ENCODE measurements at places on chromosomes 3 and 15.

DNA sequence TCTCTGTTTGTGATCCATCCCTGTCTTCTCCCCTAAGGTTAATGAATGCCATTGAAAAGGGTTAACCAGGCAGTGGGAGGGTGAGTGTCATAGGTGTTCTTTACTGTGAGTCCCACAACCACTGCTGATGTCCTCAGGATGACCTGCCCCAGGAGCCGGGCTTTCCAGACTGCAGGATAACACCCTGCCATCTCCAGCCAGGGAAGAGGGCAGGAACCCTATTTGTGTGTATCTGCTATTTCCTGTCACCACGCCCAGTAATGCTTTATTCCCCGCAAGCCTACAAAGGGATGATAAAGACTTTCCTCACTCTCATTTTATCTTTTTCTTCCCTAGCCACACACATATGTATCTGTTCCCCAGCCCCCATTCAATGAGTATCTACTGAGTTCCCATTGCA is 15.6 kb upstream of the CTXND1 start:
- no peak for DNase-seq

DNA sequence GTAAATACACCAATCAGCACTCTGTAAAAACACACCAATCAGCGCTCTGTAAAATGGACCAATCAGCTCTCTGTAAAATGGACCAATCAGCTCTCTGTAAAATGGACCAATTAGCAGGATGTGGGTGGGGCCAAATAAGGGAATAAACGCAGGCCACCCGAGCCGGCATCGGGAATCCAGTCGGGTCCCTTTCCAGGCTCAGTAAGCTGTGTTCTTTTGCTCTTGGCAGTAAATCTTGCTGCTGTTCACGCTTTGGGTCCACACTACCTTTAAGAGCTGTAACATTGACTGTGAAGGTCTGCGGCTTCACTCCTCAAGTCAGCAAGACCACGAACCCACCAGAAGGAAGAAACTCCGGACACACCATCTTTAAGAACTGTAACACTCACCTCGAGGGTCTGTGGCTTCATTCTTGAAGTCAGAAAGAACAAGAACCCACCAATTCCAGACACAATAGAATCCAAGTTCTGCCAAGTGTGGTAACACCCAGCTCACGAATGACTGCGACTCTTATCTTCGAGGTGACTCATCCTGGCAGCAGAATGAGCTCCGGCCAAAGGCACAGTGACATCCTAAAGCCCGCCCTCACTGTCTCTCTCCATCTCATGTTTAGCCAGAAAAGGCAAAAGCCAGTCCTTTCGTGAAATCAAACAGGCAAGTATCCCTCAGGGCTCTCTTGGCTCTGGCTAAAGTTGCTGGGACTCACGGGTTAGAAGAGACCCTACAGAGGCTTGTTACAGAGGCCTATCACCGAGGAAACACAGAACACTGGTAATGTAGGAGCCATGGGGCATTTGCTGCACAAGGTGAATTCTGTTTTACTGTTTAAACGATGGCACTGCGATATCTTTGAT is 155.2 kb downstream of the FAM43A start:
- DNase-seq, result no peak

GRCh38 chr3:55165278-55165677 is 237.4 kb upstream of the LRTM1 start:
- no peak for DNase-seq

DNA sequence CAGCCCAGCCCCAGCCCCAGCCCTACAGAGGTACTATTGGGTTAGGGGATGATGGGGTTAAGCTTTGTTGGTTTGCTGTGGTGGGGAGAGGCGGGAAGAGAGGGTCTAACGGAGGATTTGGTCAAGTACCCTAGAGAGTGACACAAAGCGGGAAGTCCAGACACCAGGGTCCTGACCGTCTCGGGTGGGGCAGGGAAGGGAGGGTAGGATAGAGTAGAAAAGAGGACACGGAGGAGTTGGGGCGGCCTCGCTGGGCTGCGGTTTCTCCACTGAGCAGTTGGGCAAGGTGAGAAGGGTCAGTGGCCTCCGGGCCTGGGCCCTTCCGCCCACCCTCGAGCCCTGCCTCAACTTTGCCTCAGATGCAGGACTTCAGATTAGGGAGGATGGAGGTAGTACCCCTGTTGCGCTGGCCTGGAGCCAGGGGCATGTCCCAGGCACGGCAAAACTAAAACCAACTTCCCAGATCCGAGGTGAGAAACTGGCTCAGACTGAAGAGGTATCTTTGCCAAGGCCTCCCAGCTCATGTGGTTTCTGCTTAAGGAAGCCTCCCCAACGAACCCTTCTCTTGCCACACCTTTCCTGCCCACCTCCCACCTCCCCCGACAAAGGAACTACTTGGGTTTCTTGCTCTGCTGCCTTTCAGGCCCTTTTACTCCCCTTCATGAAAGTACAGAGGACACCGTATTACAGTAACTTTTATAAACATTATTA is 551 bp downstream of the PML start:
- DNase-seq, result peak; percentile 25

- DNase-seq, result no peak
Measured at GRCh38 chr3:177525987-177526712, 328.9 kb upstream of the TBL1XR1 start.

GRCh38 chr15:25170113-25170731 is 215.4 kb downstream of the SNRPN start:
- no peak for DNase-seq

DNA sequence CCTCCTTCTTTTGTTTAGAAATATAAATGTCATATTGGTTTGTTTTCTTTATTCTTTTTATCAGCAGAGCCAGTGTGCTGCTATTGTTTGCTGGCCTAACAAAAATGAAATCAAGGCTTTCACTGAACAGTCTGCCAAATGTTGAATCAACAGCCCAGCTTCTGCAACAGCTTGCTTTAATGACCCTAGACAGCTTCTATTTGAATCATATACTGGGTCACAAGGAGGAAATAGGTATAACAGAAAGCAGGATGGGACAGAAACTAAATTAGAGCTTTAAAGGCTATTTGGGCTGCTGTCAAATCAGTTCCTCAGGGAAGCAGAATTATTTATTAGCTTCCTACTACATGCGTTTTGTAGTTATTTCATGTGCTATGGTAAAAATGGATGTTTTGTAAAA is 12.1 kb upstream of the DNAJC13 start:
- no peak for DNase-seq

DNA sequence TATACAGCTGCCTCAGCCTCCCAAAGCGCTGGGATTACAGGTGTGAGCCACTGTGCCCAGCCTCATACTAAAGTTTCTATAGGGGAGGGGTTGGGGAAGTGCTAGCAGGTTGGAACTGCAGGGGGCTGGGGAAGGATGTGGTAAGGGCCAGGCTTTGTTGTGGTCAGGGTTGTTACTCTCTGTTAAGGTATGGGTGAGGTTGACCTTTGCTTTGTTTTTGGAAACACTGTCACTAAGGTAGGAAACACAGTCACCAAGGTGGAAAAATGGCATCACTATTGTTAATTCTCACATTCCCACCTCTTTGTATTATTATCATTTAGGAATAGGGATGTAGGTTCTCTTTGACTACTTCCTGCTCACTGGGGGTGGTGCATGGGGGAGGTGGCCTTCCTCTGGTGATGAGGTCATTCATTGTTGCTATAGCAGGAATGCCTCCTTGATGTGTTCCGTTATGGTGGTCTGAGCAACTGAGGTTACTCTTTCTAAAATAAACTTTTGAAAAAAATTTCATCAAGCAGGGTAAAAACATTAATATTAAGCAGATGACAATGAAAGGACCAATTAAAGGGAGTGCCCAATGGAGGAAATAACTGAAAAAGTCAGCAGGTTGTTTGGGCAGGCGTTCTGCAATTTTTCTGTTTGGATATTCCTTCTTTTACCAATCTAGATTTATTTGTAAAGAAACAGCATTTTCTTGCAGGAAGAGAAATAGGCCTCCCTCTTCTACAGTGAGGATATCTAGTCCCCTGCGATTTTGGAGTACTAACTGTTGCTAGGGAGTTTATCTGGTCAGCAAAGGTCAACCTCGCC is 150.5 kb downstream of the WDR76 start:
- peak; percentile 27 for DNase-seq

DNA sequence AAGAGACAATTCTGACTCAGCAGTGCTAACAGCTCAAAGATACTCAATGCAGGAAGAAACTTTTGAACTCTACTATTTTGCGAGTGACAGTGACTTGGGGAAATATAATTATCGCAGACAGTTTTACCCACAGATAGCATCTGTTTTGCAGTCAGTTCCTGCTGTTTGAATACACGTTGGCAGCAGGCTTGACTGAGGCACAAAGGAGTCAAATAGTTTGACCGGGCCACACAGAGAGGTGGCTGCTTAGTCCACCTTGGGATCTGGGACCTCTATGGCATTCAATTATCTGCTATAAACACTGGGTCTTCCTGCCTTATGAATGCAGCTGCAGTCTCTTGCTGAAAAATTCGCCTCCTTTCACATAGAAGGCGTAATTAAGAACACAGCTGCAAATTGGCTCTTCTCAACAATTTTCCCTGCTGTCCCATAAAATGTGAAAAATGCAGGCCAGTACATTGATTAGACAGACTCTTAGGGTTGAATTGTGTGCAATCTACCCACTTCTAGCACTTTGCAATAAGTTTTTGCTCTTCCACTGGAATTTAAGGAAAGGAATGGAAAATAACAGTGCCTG is 56.5 kb downstream of the OTOL1 start:
- no peak for DNase-seq

GRCh38 chr3:148021381-148021780 is 612.2 kb downstream of the ZIC1 start:
- no peak for DNase-seq

- DNase-seq, result no peak
Measured at GRCh38 chr3:197567904-197568681, 12.3 kb upstream of the BDH1 start.

GRCh38 chr3:196643201-196643749 is 3.8 kb downstream of the NRROS start:
- DNase-seq, result peak; percentile 54

DNA sequence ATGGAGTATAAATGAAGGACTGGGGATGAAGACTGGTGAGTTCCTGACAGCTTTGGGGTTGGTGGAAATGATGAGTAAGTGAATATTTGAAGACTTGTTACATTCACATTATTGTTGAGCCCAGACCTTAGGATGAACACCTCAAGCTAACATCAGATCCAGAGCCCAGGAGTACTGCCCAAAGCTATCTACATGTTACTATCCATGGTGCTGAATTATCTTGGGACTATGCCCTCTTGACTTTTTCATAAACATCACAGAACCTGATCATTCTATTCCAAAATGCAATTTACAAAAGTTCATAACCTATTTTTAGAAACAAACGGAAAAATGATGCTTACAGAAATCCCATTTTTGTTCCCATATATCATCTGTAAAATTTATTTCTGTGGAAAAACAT is 613.3 kb downstream of the TUSC7 start:
- no peak for DNase-seq

DNA sequence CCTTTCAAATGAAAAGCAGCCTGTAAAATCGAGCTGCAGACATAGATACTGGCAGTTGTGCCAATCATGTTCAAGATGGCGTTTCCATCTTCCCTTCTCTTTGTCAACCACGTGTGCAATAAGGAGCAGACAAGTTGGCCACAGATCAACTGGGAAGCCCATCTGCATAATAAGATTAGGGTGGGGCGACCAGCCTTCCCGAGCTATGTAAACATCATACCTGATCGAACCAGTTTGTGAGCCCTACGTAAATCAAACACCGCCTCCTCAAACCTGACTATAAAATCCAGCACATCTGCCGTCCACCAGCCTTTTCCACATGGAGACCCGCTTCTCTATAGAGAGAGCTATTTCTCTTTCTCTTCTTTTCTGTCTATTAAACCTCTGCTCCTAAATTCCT is 37.2 kb downstream of the TRIM42 start:
- no peak for DNase-seq

GRCh38 chr15:91627473-91628278 is 225.8 kb upstream of the SLCO3A1 start:
- no peak for DNase-seq

DNA sequence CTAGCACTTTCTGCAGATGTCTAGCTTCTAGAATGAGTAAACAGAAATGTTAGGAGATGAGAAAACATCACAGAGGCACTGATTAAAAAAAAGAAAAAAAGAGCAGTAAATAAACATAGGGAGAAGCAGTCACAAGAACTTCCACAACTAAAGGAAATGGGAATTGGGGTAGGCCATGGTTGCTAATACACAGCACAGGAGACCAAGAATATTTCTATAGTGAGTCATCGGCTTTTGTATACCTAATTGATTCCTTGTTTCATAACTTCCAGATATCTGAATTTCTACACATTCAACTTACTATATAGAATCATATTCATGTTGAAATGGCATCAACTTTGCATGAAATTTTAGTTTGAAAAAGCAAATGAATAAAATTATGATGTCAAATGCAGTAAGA is 47.3 kb upstream of the TCF12 start:
- no peak for DNase-seq

GRCh38 chr3:68019876-68020275 is 365.5 kb upstream of the SUCLG2 start:
- no peak for DNase-seq

- DNase-seq, result no peak
Measured at GRCh38 chr15:49990835-49991545, 128.0 kb downstream of the ATP8B4 start.

GRCh38 chr3:13285007-13285567 is 135.0 kb downstream of the NUP210 start:
- no peak for DNase-seq

DNA sequence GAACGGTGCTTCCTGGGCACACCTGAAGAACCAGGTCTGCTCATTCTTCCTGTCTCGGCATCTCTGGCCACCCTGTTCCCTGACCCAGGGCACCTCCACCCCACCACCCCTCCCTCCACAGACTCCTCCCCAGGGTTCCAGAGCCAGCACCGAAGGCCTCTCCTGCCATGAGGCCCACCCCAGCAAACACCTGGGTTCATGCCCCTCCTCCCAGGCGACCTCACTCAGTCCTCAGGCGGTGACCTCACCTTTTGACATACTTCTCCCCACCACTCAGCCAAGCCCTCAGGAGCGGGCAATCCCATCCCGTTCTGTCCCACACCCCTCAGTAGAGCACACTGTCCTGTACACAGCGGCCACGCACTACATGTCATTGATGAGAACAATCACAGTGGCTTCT is 72.3 kb downstream of the RPN1 start:
- no peak for DNase-seq

GRCh38 chr3:176939022-176939817 is 258.1 kb downstream of the TBL1XR1 start:
- DNase-seq, result peak; percentile 53

DNA sequence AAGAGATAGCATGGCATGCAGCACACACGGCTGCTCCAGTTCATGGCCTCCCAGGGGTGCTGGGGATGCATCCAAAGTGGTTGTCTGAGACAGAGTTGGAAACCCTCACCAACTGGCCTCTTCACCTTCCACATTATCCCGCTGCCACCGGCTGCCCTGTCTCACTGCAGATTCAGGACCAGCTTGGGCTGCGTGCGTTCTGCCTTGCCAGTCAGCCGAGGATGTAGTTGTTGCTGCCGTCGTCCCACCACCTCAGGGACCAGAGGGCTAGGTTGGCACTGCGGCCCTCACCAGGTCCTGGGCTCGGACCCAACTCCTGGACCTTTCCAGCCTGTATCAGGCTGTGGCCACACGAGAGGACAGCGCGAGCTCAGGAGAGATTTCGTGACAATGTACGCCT is 4.8 kb downstream of the CIB1 start:
- DNase-seq, result no peak
